LNCaP clone FGC (cell line): ENCODE measurements at places on chromosomes 13 and 19.

GRCh38 chr13:64007339-64007738 is 2591.7 kb upstream of the PCDH20 start:
- no peak for DNase-seq

DNA sequence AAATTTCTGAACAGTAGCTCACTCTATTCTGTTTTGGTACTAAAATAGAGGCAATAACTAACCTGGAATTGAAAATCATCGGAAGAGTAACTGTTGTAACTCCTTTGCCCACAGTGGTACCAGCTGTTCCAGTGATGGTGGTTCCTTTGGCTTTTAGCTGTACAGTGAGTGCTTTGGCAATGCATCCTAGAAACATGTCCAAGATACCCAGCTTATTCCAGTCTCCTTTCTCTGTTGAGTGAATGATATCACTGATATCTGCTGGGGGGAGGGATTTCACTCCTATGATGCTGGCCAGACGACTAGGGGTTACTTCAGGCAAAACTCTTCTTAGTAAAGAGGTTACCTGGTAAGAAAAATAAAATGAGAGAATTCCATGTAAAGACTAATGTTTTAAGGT is 40.6 kb upstream of the FBXL3 start:
- DNase-seq: no peak

GRCh38 chr13:94414141-94414540 is 65.3 kb downstream of the DCT start:
- DNase-seq: no peak

DNA sequence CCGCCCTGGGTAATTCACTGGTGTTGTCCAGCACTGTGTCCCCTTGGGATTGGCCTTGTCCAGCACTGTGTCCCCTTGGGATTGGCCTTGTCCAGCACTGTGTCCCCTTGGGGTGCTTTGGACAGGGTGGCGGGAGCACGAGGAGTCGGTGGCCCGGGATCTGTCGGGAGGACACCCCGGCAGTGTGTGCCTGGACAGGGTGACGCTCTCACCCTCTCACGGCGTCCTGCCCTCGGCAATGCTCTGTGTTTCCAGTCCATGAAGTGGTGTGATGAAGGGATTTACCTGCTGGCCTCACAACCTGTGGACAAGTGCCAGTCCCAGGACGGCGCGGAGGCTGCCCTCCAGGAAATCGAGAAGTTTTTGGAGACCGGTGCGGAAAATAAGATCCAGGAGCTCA is 29.9 kb upstream of the F7 start:
- DNase-seq: no peak

DNA sequence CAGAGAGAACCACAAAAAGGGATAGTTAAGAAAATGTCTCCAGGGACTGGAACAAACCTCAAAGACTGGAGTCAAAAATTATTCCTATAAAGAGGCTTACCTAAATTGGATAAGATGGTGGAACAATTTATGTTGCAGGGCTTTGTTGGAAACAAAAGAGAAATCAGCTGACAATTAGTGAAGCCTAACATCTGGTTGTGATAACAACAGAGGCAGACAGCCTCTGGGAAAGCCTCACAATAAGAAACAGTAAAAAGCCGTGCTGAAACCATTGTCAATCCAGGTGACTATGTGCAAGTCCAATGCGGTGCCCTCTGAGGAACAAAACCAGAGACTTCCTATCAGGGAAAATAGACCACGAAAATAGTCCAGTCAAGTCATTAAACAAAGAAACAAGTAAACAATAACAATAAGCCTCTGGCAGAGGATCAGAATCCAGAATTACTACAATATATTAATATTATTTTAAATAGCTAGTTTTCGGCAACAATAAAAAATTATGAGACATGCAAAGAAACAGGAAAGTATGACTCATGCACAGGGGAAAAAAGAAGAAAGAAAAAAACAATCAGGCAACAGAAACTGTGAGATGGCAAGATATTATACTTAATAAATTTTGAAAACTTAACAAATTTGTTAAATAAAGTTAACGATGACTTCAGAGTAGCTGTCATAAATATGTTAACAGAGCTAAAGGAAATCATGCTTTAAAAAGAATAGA is 99.7 kb upstream of the RXFP2 start:
- no peak for DNase-seq

DNA sequence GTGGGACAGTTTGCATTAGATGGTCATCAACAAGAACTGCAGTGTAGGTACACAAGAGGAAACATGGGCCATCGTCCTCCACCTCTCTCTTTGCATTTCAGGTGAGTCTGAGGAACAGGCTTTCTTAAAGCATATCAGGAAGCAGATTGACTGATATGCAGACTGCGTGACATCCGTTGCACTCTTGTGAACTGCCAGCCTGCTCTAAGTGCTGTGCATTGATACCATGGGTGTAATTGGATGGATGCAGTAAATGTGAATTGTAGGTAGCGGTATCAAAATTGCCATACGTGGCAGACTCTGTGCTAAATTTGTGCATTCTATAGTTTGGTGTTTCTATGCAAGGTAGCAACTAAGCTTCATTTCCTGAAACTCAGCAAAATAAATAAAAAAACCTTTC is 1008.3 kb downstream of the EFNB2 start:
- no peak for DNase-seq
